Psoas muscle (tissue), 8 donors: ENCODE measurements at places on chromosomes 16 and 17. TPM values are rescaled to one million over a fixed set of nuclear protein-coding genes. Genes with fewer than 3 reads are reported as not detected.

GRCh38 chr16:68041783-68042182 lies 18.7 kb downstream of the DUS2 start:
- H3K27me3 ChIP-seq: no peaks in the 10 kb centered on the region
- H3K4me1 ChIP-seq: peaks cover 4% of the 10 kb centered on the region
- no peak overlapping the region for H3K4me3 ChIP-seq
- H3K27ac ChIP-seq: no peak overlapping the region
- peaks cover 5% of the 10 kb centered on the region for H3K36me3 ChIP-seq
- no peak for DNase-seq

DNA sequence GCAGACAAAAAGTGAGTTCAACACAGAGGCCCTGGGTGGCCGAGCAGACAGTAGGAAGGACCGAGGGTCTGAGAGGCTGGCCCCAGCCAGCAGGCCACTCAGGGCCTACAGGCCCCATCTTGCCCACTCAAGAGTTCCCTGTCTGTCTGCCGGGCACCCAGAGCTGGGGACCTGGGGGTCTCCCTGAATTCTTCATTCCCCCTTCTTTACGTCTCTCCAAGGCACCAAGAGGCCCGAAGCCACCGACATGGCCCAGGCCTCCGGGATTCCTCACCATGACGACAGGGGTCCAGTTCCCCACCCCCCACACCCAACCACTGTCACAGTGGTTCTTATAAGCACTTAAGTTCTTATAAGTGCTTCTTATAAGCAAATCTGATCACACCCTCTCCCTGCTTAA lies 49.2 kb downstream of the NOS2 start:
- H3K36me3 ChIP-seq: no peaks in the 10 kb centered on the region
- H3K27me3 ChIP-seq: no peaks in the 10 kb centered on the region
- no peak overlapping the region for H3K4me3 ChIP-seq
- no peak for DNase-seq
- no peak overlapping the region for H3K27ac ChIP-seq

The ENPP7 gene
- total RNA-seq: not detected

The HBA2 gene
- 59.5 TPM for total RNA-seq

DNA sequence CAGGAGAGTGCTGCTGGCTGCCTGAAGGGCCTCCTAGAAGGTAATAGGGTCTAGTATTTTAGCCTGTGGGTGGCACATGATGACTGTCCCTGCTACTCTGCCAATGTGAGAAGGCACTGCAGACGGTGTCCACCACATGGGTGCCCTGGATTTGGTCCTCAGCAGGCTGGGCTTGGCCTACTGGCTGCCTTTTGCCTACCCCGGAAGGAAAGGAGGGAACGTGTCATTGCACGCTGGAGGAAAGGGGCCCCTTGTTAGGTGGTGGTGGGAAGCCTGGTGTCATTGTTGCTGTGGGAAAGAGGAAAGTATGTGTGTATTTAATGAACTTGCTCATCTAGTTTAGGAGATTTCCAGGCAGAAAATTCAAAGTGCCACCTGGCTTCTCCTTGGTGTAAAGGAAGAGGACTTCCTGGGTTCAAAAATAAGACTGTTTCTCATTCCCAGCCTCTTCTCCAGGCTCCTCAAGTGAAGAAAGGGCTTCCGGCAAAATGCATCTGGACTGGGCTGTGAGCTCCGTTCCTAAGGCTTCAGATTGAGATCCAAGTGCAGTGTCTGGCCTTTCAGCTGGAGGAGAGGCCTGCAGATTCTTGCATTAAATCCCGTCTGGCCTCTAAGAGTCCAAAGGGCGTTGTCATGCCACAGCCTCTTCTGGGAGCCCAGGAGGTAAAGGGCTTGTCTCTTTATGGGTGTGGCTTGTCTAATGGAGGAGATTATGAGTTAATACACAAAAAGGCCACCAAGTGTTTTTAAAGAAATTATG lies 55.1 kb downstream of the RPTOR start:
- no peaks in the 10 kb centered on the region for H3K27me3 ChIP-seq
- no peaks in the 10 kb centered on the region for H3K36me3 ChIP-seq
- no peak for DNase-seq
- H3K4me1 ChIP-seq: peaks cover 18% of the 10 kb centered on the region
- no peak overlapping the region for H3K27ac ChIP-seq
- no peak overlapping the region for H3K4me3 ChIP-seq

- peaks cover 21% of the 10 kb centered on the region for H3K4me1 ChIP-seq
- no peaks in the 10 kb centered on the region for H3K27me3 ChIP-seq
These were observed 5.0 kb upstream of the CCDC57 start for GRCh38 chr17:82217530-82218204.

GRCh38 chr16:4314532-4315185 lies 1.2 kb upstream of the GLIS2 start:
- peak overlapping the region; percentile 65 for H3K4me3 ChIP-seq

The GGT6 gene
- total RNA-seq: not detected

DNA sequence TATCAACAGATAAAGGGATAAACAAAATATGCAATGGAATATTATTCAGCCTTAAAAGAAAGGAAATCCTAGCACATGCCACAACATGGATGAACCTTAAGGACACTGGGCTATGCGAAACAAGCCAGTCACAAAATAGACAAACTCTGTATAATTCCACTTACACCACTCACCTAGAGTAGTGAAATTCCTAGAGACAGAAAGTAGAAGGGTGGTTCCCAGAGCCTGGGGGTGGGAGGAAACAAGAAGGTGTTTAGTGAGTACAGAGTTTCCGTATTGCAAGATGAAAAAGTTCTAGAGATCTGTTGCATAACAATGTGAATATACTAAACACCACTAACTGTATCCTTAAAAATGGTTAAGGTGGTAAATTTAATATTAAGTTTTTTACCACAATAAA lies 10.0 kb downstream of the SPOP start:
- H3K27ac ChIP-seq: peak overlapping the region; percentile 10
- H3K4me3 ChIP-seq: no peak overlapping the region
- no peak for DNase-seq
- no peaks in the 10 kb centered on the region for H3K27me3 ChIP-seq

- H3K27me3 ChIP-seq: no peaks in the 10 kb centered on the region
- no peak for DNase-seq
- no peaks in the 10 kb centered on the region for H3K4me1 ChIP-seq
These were observed 5.1 kb upstream of the ANKS4B start for GRCh38 chr16:21228361-21228872.

The NRN1L gene
- total RNA-seq: not detected

GRCh38 chr16:48231727-48232492 lies 12.2 kb upstream of the LONP2 start:
- no peak overlapping the region for H3K4me3 ChIP-seq
- H3K27me3 ChIP-seq: no peaks in the 10 kb centered on the region

DNA sequence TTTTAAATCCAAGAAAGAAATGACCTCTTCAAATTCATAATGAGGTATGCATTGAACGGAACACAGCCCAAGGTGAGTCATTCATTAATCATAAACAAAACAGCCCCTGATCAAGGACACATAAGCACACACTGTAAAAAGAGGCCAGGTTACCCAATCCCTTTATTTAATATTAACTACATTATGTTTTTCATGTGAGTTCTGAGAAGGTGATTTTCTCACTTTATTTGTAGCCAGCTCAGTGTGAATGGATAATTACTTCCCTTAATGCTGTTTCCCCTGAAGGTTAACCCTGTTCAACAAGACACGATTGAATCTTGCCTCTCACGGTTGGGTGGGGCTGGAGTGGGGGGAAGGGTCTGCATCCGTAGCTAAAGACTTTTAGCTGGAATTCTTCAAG lies 257.3 kb upstream of the SALL1 start:
- no peaks in the 10 kb centered on the region for H3K27me3 ChIP-seq
- no peaks in the 10 kb centered on the region for H3K4me1 ChIP-seq
- no peak overlapping the region for H3K27ac ChIP-seq
- DNase-seq: no peak
- no peak overlapping the region for H3K4me3 ChIP-seq
- H3K36me3 ChIP-seq: no peaks in the 10 kb centered on the region

DNA sequence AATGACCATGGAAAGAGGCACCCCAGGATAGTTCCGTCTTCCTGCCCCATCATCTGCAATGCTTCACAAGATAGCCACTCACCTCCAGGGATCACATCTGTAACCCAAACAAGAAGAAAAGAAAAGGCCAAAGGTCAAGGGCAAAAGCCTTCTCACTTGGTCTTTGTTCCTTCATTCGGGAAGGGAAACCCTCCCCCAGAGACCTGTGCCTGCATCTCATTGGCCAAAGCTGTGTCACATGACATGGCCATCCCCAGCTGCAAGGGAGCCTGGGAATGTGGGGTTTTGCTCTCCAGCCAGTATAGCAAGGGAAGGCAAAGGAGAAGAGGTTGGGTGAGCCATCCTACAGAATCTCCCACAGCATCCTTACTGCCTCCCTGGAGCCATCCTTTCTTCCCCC lies 47.9 kb downstream of the NOL11 start:
- H3K27ac ChIP-seq: no peak overlapping the region
- no peak overlapping the region for H3K4me3 ChIP-seq
- no peaks in the 10 kb centered on the region for H3K4me1 ChIP-seq
- no peaks in the 10 kb centered on the region for H3K27me3 ChIP-seq
- no peaks in the 10 kb centered on the region for H3K36me3 ChIP-seq

GRCh38 chr16:70803319-70803718 lies 2.4 kb upstream of the VAC14 start:
- no peaks in the 10 kb centered on the region for H3K36me3 ChIP-seq
- H3K4me3 ChIP-seq: no peak overlapping the region
- H3K27me3 ChIP-seq: peaks cover 2% of the 10 kb centered on the region
- no peak for DNase-seq
- H3K4me1 ChIP-seq: peaks cover 10% of the 10 kb centered on the region

GRCh38 chr17:59315866-59316265 lies 15.6 kb upstream of the YPEL2 start:
- H3K4me3 ChIP-seq: no peak overlapping the region
- no peak for DNase-seq
- peaks cover 6% of the 10 kb centered on the region for H3K4me1 ChIP-seq
- no peak overlapping the region for H3K27ac ChIP-seq
- no peaks in the 10 kb centered on the region for H3K27me3 ChIP-seq

DNA sequence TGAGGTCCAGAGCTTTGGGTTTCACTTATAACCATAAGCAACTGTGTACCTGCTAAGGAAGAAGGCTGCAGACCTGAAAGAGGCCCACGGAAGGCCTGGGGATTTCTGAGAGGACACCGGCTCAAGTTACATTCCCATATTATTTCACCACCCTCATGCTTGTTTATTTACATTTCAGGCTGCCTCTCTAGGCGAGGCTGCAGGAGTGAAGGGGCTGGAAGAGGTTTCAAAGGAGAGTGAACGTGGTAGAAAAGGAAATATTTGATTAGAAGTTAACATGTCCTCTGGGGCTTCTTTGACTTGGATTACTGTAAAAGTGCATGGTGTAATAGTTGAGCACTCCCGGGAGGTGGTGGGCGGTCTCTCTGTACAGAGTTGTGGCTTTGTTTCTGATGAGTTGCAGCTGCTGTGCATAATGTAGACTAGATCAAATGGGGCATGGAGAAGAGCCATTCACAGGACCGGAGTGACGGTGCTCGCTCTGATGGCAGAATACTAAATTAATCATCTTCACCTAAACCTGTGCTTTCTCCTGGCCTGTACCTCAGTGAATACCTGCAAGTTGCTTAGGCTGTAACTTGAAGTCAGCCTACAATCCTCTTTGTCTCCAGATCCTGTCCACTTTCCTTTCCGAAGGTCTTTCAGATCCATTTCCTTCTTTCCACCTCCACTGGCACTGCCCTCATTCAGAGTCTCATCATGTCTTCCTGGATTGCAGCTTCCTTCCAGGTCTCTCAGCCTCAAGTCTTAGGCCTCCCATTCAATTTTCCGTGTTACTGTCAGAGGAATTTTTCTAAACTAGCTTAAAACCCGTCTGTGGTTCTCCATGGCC lies 1.9 kb upstream of the CPD start:
- H3K4me3 ChIP-seq: no peak overlapping the region
- H3K4me1 ChIP-seq: peaks cover 20% of the 10 kb centered on the region

DNA sequence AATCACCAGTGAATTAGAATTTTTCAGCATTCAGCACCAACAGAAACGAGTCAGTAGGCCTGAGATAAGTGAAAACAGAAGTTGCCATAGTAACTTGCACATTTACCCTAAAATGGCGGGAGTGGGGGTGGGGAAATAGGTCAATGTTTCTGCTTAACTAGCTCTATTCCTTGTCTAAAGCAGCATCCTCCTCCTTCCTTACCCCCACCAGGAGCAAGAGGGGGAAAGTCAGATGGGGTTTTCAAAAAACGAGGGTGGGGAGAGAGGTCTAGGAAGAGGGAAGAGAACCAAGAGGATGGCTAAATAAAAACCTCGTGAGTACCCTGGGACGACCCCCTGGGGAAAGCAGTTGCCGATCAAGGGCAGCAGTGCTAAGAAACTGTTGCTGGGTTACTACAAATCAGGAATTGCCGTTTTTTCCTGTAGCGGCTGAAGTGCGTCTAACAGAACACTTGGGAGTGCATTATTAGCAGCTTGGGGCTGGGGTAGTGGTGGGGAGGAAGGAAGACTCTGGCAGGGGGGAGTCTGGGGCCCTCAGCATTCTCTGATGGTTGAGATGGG lies 34.4 kb upstream of the MNT start:
- no peak for DNase-seq
- no peak overlapping the region for H3K4me3 ChIP-seq
- no peaks in the 10 kb centered on the region for H3K27me3 ChIP-seq
- no peak overlapping the region for H3K27ac ChIP-seq
- peaks cover 73% of the 10 kb centered on the region for H3K36me3 ChIP-seq
